ENCODE measurements at places on chromosomes 2 and 18. TPM values are rescaled to one million over a fixed set of nuclear protein-coding genes. Genes with fewer than 3 reads are reported as not detected.
A peak's percentile ranks its signal among the peaks of the same experiment; 100 is the strongest.

The SERPINB11 gene
- not detected for total RNA-seq

The GAL3ST2 gene
- not detected for total RNA-seq

The MRO gene
- total RNA-seq: 0.49 TPM

The RAB6C gene
- not detected for total RNA-seq

The IL1RL2 gene
- not detected for total RNA-seq

DNA sequence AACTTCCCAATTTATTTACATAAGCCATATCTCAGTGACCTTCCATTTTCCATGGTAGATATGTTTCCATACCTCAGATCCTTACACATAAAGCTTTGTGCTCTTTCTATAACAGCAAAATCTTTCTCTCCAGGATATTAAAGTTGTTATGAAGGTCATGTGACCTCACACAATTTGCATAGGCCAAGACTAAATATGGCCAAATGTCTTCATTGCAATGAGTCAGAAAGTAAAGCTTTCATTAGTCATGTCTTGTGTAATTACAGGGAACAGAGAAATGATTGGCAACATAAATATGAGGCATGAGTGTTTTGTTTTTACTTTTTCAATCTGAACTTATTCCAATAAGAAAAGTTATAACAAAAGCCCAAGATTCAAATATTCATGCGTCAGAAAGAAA is 243.5 kb downstream of the ASXL3 start:
- DNase-seq: no peak

DNA sequence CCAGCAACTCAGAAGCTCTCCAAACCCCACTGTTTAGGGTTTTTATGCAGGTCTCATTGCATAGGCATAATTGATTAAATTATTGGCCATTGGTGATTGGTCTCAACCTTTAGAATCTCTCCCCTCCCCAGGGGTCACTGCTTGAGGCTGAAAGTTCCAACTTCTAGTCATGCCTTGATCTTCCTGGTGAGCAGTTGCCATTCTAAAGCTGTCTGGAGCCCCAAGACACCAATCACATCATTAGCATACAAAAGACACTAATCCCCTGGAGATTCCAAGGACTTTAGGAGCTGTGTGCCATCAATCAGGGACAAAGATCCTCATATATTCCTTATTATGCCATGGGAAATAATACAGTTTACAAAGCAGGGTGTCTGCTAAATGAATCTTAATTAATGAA is 863.4 kb upstream of the KLHL29 start:
- no peak for DNase-seq

DNA sequence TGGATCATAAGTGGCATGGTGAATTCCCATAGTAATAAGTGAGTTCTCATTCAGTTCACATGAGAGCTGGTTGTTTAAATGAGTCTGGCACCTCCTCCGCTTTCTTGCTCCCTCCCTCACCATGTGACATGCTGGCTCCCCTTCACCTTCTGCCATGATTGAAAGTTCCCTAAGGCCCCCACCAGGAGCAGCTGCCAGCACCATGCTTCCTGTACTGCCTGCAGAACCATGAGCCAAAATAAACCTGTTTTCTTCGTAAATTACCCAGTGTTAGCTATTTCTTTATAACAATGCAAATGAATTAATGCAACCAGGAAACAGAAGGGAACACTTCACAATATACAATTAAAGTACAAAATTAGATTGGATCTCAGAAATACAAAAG is 257.0 kb downstream of the MREG start:
- DNase-seq: no peak

DNA sequence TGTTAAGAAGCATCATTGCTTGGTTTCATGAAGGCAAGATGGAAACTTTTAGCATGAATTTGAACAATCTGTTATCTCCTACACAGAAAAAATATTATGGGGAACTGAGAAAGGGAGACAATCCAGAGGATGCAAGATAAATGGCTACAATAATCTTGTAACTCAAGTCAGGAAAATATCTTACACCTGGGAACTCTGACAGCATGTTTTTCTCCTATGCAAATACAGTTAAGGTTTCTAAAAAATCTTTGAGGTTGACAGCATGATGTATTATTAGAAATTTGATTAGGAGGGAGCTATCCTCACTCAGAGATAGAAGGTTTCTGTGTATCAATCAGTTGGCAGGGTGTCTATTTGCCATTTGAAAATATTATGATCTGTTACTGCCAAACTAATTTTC is 75.6 kb downstream of the GPD2 start:
- DNase-seq: no peak

DNA sequence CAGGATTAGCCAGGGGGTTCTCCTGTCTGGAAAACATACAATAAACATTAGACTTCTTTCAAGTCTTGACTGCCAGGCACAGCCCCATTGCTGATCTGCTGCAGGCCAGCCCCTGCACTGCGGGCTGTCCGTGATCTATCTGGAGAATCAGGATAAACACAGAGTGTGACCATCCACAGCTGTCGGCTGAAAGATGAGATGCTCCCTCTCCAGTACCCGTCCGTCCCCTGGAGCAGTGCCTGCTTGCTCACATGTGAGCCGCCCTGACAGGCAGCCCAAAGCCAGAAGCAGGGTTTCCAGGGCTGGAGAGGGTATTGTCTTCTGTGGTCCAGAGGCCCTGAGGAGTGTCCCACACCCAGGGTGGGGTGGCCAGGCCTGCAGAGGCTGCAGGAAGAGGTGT is 46.1 kb upstream of the FOSL2 start:
- peak; percentile 76 for DNase-seq

- DNase-seq: no peak
These were observed 888.6 kb upstream of the NRXN1 start for GRCh38 chr2:51920509-51920908.

GRCh38 chr18:37578182-37578678 is 12.6 kb upstream of the CELF4 start:
- DNase-seq: no peak

DNA sequence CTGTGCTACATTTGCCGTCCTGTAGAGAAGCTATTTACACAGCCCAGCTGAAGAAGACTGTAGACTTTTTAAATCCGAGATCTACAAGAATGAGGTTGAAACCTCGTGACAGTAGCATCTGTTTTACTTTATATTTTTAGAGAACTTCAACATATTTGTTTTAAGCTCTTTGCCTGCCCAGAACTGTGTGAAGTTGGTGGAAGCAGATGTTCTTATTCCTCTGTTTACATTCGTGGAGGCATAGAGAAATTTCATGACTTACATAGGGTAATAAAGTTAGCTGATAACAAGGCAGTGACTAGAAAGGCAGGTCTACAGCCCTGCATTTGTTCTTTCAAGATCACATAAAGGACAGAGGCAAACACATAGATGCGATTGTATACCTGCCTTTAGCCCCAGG is 47.0 kb upstream of the MAP3K20 start:
- no peak for DNase-seq

GRCh38 chr2:130372055-130372832 is 16.4 kb downstream of the PTPN18 start:
- peak; percentile 93 for DNase-seq

- peak; percentile 84 for DNase-seq
These were observed 16.5 kb upstream of the KLHL23 start for GRCh38 chr2:169716938-169717690.

Data from sigmoid colon (tissue), 7 donors.